Natural killer cell (primary cell): ENCODE measurements at places on chromosomes 6 and 20. TPM values are rescaled to one million over a fixed set of nuclear protein-coding genes. Genes with fewer than 3 reads are reported as not detected.

The EZR gene
- total RNA-seq, result 119 TPM

The PABPC1L gene
- 31.7 TPM for total RNA-seq

The DLK2 gene
- not detected for total RNA-seq

The PFDN6 gene
- total RNA-seq, result 19.2 TPM

The SRF gene
- 33.0 TPM for total RNA-seq

The ULBP1 gene
- 0.18 TPM for total RNA-seq

The CTCFL gene
- not detected for total RNA-seq

The BPIFA2 gene
- not detected for total RNA-seq

GRCh38 chr20:32285082-32285620 is 7.7 kb downstream of the KIF3B start:
- no peak for DNase-seq

DNA sequence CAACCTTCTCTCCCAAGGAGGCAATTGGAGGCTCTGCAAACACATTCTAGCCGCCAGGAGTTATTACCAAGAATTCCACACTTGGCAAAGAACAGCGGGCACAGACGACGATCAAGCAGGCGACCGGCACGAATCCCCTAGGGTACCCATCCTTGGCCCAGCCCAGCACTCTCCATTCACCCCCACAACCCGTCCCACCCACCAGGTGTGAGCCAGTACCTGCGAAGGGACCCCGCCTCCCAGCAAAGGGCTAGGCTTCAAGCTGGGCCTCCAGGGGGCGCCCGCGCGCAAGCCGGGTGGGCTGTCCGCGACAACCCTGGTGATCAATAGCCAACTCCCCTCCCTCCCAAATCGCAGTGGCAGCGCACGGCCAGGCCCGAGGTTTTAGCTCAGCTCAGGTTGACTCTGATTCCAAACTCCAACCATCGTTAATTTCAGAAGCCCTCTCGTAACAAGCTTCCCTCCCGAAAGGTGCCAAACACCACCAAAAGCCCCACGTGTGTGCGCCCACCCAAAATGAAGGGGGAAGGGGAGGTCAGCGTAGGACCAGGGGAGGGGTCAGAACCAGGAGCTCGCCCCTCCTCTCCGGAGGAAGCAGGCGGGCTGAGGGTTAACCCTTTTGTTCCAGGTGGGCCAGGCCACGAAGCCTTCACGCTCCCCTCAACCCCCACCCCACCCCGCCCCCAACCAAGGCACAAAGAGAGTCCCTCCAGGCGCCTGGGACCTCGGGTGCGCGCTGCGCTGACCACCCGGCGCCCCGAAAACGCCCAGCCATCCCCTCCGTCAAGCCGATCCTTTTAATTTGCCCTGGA is 2.1 kb downstream of the SALL4 start:
- DNase-seq, result peak; percentile 72

DNA sequence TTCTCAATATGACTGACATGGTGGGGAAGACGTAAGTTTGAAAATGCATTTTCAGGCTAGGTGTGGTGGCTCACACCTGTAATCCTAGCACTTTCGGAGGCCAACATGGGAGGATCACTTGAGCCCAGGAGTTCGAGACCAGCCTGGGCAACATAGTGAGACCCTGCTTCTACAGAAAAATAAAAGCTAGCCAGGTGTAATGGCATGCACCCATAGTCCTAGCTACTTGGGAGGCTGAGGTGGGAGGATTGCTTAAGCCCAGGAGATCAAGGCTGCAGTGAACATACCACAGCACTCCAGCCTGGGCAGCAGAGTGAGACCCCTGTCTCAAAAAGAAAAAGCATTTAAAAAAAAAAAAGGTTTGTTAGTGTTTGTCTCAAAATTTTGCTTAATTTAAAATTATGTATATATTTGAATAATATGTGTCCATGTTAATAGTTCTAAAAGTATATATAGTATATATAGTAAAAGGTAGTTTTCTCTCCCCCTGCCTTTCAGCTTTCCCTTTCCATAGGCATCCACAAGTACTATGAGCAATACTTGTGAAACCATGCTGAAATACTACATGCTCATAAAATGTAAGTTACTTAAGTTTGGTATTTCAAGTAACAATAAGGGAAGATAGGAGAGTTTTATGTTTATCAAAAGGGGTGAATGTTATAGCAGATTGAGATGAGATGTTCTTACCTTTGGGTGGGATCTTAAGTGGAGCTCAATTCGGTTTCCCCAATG is 15.1 kb downstream of the PTPRA start:
- DNase-seq, result no peak

GRCh38 chr6:165662749-165663376 is at the start of gene PDE10A:
TSS of gene PDE10A (minus strand) at chr6:165663241. CDS start at chr6:165662811, 430 bp downstream.
- DNase-seq, result no peak

- no peak for DNase-seq
These were observed 47.2 kb downstream of the FOXA2 start for GRCh38 chr20:22536956-22537756.

DNA sequence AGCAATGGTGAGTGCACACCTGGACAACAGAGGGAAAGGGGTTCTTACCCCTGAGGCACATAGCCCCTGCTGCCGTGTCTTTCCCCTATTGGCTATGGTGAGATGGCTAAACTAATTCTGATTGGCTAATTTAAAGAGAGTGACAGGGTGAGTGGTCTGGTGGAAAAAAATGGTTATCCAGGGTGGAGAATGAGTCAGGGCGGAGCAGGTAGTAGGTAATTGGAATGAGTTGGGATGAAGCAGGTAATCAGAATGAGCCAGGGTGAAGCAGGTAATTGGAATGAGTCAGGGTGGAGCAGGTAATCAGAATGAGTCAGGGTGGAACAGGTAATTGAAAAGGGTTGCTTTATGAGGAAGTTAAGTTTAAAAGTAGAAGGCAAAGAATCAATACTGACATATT is 200.3 kb downstream of the EYA4 start:
- no peak for DNase-seq

DNA sequence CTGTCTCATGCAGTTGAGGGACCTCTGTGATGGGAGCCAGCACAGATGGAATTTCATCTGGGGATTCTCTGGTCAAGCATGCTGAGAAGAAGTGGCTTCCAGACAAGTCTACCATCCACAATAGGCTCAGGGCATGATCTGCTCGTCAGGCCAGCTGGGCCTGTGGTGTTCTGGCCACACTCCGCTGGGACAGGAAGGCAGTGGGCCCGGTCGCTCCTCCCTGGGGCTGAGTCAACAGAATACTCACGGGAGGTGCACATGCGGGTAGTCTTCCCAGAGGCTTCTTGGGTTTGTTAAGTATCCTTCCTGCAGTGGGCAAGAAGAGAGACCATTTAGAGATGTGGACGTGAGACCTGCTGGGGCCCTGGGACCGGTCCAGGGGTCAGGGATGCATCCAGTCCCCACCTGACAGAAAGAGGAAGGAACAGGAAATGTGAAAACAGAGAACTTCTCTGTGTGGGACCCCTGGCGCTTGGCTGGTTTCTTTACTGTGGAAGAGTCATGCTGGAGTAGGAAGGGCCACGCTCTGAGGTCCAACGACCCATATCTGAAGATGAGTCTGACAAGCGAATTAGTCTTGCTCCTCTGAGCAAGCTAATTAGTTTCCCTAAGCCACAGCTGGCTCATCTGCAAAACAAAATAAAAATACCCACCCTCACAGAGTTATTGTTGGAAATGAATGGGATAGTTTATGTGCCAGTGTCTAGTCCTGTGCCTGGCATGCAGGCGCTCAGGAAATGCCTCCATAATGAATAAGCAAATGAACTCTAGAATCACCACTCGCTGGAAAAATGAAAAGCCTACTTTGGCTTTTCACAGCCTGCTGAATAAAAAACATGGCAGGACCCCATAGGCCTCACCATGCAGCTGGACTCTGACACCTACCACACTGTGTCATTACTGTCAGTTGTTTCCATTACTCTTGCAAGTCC is 67.3 kb downstream of the TRAM2 start:
- no peak for DNase-seq

DNA sequence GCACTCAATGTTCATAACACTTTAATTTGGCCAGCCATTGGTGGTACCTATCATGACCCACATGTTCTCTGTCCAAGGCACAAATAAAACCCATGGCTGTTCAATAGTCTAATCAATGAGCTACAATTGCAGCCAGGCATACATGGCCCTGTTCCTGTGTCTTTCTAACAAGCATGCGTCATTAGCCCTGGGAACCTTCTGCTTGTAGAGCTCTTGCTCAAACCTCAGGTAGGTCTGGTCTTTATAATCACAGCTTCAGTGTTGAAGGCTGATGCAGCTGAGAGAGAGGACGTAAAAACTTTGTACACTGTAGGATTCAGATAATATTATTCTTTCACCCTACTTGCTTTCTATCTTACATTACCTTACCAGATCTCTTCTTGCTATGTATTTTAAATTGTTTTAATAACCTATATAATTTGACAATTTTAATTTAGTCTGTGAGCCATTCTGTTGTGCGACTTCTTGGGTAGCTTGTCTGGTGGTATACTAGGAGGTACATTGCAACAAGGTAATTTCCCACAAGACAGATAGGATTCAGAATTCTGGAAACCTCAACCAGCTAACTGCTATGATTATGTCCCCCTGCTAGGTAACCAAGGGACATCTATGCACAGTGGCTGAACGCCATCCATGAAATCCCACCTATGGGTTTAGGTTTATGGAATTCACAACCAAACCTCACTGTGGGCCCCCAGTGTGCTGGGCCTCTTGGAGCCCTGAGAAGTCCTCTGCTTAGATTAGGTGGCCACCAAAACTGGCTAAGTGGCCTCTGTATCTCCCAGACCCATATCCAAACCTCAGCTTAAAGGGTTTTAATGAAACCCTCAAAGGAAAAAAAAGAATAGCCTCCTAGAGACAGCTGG is 55.4 kb upstream of the RIPOR2 start:
- DNase-seq, result no peak

DNA sequence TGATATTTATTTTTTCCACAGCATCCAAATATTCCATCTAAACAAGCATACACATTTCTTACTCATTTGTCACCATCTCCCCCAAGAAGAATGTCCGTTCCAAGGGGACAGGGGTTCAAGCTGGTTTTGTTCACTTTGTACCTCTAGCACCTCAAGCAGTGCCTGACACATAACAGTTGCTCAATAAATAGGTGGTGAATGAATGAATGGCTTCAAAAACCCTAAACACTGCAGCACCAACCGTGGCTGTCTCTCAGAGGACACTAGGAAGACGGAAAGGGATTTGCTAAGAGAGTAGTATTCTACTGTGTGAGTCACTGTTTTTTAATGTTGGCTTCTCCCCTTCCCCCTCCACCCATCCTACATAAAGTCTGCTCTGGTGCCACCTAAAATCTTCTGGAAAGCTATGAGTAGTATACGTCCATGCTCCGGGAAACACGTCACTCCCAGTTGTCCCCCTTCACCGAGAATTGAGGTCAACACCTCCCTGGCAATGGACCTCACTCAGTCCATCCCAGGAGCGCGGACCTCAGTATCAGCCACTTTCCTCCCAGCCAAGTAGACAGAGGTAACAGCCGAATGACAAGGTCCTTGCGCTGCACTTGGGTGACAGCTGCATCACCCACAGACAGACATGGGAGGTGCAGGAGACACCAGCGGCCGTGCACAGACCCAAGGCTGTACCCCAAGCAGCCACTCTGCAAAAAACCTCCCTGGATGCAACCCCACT is 107.4 kb downstream of the PREX1 start:
- no peak for DNase-seq

DNA sequence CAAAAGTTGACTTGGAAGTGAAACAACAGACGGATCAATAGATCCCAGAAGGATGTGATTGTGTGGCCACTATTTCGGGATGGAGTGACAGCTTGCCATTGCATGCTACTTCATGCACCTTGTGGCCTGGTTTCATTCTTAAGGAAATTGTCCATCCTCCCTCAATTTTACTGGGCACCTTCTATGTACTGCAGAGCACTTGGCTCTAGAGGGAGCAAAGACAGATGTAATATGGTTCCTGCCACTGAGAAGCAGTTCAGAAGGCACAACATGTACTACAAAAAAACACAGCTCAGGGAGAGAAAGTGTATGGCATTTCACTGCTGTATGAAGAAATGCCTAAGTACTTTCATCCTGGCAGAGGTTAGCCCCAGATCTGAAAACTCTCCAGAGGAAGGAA is 91.9 kb downstream of the FOXA2 start:
- DNase-seq, result no peak

DNA sequence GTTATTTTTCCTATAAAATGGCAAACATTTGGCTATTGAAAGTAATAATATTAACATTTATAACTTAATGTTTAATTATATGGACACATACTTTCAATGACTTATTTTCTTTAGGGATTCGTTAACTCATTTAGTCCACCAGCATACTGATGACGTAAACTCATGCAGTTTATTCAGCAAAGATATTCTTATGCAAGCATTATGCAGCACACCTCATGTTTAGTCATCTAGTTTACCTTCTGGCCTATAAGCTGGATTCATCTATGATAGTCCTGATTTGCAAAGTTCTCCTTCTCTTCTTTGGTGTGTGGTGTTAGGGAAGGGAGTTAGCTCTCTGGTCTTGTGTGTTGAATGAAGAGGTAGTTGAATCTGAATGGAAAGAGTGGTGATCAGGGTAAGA is 60.0 kb downstream of the OR2J2 start:
- no peak for DNase-seq

DNA sequence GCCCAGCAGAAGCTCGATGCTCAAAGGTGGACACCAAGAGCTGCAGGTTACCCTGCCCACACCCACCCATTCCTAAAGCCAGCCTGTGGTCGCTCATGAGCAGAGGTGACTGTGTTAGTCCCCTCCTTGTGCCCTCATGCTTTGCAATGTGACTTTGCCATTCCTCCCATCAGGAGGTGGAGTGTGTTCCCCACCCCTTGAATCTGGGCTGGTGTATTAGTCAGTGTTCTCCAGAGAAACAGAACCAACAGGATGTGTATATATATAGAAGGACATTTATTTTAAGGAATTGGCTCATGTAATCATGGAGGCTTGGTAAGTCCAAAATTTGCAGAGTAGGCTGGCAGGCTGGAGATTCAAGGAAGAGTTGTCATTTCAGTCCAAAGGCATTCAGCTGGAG is 54.4 kb upstream of the RNF24 start:
- DNase-seq, result no peak

DNA sequence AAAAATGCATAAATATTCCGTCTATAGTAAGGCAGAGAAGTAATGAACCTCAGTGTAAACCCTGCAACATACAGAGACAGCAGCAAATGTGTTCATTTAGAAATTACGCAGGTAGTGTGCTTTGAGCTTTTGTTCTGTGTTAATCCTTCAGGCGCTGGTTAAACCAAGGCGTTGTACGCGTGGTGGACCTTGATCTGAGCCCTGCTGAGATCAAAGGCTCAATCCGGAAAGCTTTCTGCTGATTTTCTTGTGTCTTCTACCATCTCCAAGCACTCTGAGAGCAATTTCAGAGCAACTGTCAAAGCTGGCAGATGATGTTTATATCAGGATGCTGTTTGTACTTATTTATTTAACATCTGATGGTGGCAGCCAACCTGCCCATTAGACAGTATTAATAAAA is 382.8 kb downstream of the CDH26 start:
- no peak for DNase-seq

GRCh38 chr6:5562277-5562676 is 301.0 kb downstream of the FARS2 start:
- DNase-seq, result no peak

DNA sequence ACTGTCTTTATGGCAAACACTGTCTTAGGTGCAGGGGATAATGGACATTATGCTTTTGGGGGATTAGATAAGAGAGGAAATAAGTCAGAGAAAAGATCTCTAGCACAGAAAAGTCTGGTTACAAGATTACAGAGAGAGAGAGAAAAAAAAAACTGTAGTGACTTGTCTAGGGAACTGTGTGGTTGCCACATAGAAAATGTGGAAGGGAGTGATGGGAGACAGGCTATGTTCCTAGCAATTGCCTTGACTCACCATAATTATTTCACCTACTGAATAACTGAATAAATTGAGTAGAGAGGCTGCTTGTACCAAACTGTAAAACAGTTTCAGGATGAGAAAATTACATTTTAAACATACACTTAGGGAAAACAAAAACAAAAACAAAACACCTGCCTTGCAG is 229.7 kb downstream of the LAMA2 start:
- no peak for DNase-seq
